ENCODE measurements at places on chromosomes 2 and 18.

DNA sequence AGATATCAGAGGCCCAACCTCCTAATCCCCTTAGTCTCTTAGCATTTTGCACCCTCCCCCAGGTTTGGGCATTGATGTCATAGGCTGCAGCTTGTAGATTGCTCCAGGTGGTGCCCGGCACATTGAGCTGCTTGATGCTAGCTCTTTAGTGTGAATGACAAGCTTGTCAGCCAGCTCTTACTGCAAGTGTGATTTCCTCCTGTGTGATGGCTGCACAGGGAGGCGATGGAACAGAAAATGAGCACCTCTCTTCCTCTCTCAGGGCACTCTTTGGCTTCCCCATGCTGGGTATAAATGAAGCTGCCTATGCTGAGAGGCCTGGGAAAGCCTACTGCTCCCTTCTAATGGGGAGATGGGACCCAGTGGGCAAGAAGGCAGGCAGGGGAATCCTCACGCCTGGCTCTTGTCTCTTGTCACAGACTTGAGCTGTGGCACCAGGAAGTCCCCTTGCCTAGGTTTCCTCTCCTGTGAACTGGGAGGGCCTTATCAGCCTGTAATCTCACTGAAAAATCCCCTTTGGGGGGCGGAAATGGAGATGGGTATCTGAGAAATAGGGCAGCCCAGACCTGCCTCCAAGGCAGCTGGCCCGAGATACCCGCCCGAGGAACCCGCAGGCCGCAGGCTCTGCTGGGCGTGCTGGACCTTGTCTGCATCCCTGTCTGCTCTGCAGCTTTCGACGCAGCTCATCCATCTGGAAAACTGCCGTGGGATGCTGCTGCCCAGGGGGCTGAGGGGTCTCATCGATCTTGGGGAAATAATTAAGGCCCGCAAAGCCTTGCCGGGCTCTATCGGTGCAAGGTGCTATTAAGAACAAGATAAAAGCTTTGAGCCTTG lies 163.5 kb upstream of the CXCR4 start:
- no peak for DNase-seq

- no peak for DNase-seq
These were observed 311.9 kb upstream of the NT5C1B start for GRCh38 chr2:18901242-18901641.

GRCh38 chr2:24083567-24084385 lies 858 bp downstream of the TP53I3 start:
- DNase-seq = peak; percentile 84

- DNase-seq = no peak
These were observed 4.8 kb upstream of the ARHGAP15 start for GRCh38 chr2:143124445-143124844.

DNA sequence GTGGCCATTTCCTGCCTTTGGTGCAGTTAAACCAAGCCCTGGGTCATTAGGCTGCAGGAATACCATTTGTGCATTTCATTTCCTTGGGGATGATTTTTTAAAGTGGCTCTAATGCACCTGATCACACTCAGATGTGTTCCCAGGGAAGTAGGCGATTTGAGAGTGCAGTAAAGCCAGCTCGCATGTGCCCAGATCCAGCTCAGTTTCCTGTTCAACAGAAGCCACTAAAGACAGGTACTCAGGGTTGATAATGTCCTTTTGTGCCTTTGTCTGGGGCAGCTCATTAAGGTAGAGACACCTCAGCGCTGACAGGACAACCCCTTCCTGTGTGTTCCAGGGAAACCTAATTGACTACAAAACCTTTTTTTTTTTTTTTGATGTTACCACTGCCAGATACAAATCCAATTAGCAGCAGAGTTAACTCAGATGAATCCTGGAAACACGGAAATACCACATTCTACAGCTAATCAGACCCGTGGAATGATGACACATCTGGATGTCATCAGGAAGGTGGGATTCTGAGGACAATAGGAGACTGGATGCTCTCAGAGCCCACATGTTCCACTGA lies 15.2 kb upstream of the CHRNA1 start:
- no peak for DNase-seq

GRCh38 chr18:59748628-59749360 lies 51.6 kb upstream of the CCBE1 start:
- DNase-seq = peak; percentile 69

- no peak for DNase-seq
These were observed 106.9 kb upstream of the THOC1 start for GRCh38 chr18:374721-375168.

- no peak for DNase-seq
These were observed 70.3 kb downstream of the MAIP1 start for GRCh38 chr2:200025717-200026116.

GRCh38 chr2:20447437-20448245 lies 767 bp downstream of the RHOB start:
- DNase-seq = no peak

GRCh38 chr2:179235463-179236108 lies 29.0 kb downstream of the SESTD1 start:
- no peak for DNase-seq

GRCh38 chr18:29594493-29594892 lies 1417.6 kb upstream of the CDH2 start:
- DNase-seq = no peak

GRCh38 chr2:98730053-98730706 lies 752 bp downstream of the MGAT4A start:
- DNase-seq = no peak

DNA sequence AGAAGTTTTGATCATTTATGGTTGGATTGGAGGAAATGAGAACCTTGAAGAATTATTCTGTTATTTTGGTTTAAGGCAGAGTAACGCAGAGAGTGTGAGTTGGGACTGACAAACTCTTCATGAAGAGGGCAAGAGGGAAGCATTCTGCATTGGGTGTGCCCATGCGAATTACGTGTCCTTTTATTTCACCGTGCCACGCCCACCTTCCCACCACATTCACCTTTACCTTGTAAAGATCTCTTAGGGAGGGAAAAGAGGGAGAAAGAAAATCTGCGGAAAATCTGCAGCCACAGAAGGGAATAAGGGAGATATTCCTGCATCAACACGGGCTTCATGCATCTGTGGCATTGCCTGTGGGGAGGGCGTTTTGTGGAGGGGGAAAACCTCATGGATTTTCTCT lies 31.8 kb downstream of the SLC9A4 start:
- DNase-seq = no peak

- peak; percentile 28 for DNase-seq
These were observed 244.9 kb upstream of the EPHA4 start for GRCh38 chr2:221817052-221817451.

GRCh38 chr2:200247494-200247893 lies 59.0 kb upstream of the SPATS2L start:
- DNase-seq = peak; percentile 10

- DNase-seq = no peak
These were observed 104.6 kb downstream of the RTN4 start for GRCh38 chr2:54945391-54946219.

DNA sequence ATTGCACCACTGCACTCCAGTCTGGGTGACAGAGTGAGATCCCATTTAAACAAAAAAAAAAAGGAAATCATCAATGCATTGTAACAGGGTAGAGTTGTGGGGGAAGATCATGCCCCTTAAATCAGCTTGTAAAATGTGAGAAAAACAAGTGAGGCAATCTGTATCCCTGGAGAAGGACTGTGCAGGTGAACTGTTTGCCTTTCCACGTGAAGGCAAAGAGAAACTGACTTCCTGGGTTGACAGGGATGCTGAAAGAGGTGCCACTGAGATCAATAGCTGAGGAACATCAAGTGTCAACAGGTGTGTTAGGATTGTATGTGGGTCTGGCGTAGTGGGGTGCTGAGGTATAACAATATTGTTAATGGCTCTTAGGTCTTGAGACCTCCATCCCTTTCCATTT lies 48.3 kb downstream of the CERS6 start:
- no peak for DNase-seq

DNA sequence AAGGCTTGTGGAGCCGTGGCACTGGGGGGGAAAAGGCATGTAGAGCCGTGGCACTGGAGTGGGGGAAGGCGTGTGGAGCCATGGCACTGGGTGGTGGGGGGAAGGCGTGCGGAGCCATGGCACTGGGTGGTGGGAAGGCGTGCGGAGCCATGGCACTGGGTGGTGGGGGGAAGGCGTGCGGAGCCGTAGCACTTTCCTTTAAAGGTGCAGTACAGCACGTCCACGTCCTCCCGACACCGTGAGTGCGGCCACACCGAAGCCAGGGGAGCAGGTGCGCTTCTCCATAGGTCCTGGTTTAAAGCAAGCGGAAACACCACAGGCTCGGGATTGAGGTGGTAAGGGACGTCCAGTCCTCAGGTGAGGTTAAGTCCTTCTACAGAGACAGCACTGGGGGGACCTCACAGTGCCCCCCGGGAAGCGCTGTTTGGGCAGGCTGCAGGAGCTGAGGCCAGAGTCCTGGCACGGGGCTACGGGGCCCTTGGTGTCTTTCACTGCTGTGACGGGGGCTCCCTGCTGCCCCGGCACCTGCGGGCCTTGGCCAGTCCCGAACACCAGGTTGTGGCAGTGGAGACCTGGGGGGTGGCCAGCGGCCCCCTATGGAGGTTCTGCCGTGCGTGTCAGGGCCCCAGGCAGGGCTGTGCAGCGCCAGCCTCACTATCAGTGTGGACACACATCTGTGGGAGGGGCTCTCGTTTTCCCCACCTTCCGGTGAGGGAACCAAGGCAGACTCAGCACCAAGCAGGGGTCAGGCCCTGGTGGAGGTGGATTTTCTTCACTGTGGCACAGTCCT lies 93.0 kb upstream of the CTDP1 start:
- no peak for DNase-seq

- DNase-seq = no peak
These were observed 16.3 kb upstream of the HPCAL1 start for GRCh38 chr2:10286216-10287037.

DNA sequence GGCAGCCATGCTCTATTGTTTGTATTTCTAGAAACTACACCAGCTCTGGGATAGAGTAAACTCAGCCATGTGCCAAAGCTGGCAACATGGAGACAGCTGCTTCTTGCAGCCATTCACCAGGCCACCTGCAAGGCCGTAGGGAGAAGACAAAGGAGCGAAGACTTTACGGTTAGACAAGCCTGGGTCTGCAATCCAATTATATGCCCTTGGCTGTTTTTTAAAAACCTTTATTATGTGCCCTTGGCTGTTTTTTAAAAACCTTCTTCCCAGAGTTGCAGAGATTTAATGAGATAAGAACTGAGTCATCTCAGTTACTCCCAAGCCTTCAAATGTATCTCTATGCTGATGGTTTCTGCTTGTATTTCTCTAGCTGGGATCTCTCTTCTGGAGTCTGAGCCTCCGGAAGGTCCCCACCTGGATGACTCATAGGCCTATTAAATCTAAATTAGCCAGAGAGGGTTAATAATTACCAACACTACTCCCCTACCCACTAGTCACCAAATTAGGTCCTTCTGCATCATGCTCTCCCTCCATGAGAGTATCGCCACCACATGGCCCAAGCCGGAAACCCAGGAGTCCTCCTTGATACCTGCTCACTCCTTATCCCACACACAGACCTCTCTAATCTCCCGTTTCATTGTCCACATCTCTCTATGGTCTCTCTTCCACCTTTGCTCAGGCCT lies 17.5 kb upstream of the DPP4 start:
- peak; percentile 89 for DNase-seq

GRCh38 chr2:160380611-160381010 lies 113.0 kb downstream of the RBMS1 start:
- DNase-seq = no peak

- no peak for DNase-seq
These were observed 45.1 kb upstream of the GPC1 start for GRCh38 chr2:240390091-240391073.

GRCh38 chr2:48590017-48590416 lies 27.6 kb upstream of the GTF2A1L start:
- DNase-seq = no peak

GRCh38 chr2:128465246-128466170 lies 146.8 kb upstream of the HS6ST1 start:
- DNase-seq = no peak

DNA sequence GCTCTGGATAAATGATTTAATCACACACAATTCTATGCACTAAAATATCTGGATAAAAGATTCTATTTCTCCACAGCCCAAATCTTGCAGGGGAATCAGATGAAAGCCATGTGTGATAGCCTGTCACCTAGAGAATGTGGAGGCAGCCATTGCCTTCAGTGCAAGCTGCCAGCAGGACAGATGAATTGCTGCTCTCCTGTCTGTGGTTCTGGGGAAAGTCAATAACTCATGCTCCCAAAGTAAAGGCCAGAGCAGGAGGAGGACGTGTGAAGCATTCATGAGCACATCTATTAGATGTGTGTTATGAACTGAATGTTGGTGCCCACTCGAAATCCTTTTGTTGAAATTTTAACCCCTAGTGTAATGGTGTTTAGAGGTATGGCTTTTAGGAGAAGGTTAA lies 195.1 kb downstream of the RDH14 start:
- no peak for DNase-seq

- no peak for DNase-seq
These were observed 362.3 kb downstream of the FBXO15 start for GRCh38 chr18:73785300-73785699.

DNA sequence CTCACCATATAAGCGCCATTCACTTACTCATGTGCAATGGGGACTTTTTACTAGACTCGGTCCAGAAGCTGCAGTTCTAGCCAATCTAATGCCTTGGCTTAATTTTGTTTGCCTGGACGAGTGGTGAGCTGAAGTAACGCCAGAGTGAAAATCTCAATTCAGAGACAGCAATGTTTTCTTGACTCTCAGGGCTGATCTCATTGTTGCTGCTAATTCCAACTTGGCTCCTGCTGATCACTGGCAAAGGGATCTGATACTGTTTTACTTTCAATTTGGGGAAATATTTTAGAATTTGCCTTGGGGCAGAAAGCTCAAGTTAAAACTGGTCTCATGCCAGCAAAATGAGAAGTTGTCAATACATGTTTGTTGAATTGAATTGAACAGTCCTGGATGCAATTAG lies 906.6 kb upstream of the CDH2 start:
- peak; percentile 50 for DNase-seq

DNA sequence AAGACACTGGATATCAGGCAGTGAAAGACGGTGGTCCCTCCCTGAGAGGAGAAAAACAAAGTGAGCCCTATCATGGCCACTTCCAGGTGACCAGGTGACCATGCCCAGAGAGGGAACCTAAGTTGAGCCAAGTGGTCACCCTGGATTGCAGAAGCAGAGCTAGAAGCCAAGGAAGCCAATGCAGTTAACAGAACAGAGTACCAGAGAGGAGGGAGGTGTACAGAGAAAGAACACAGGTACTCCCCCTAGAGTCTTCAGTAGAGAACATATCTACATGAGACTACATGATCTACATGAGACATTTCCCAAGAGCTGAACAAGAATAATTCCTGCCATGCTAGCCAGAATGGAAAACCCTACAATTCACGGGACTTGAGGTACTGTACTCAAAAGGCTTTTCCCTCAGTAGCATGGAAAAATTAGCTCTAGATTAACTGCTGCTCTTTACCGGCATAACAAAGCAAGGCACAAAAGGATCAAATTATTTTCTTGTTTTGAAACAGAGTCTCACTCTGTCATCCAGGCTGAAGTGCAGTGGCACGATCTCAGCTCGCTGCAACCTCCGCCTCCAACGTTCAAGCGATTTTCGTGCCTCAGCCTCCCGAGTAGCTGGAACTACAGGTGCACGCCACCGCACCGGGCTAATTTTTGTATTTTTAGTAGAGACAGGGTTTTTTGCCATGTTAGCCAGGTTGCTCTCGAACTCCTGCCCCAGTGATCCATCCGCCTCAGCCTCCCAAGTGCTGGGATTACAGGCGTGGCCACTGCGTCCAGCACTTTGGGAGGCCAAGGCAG lies 23.5 kb downstream of the ROCK2 start:
- no peak for DNase-seq

- no peak for DNase-seq
These were observed 28.5 kb downstream of the GALNT14 start for GRCh38 chr2:31109633-31110192.

GRCh38 chr2:111519071-111519470 lies 364.9 kb downstream of the ANAPC1 start:
- no peak for DNase-seq

GRCh38 chr18:57619876-57620275 lies 1.8 kb downstream of the NARS1 start:
- no peak for DNase-seq
